ENCODE measurements at places on chromosomes 7 and 10.

DNA sequence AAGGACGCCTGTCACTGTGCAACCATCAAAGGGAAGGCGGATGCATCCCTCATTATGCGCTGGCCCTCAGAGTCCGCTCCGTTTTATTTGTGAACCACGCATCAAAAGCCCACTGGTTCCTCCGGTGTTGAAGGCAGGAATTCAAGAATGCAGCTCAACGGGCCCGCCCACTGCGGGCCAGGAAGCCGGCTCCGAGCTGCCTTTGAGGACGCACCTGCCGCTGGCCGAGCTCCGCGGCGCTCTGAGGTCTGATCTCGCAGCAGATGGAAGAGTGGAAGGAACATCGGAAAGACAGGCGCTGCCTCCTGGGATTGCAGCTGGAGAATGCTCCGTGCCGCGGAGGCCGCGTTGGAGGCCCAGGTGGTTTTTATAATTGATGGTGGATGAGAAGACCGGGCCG, 56.9 kb upstream of the ADGRA1 start:
- no peak for DNase-seq

- DNase-seq, result no peak
These were observed 88.4 kb downstream of the CARD11 start for GRCh38 chr7:2955269-2955668.

- no peak for DNase-seq
These were observed 15.4 kb downstream of the TAS2R41 start for GRCh38 chr7:143492799-143493739.

- no peak for DNase-seq
These were observed 756.3 kb downstream of the REEP3 start for GRCh38 chr10:64277536-64277935.

DNA sequence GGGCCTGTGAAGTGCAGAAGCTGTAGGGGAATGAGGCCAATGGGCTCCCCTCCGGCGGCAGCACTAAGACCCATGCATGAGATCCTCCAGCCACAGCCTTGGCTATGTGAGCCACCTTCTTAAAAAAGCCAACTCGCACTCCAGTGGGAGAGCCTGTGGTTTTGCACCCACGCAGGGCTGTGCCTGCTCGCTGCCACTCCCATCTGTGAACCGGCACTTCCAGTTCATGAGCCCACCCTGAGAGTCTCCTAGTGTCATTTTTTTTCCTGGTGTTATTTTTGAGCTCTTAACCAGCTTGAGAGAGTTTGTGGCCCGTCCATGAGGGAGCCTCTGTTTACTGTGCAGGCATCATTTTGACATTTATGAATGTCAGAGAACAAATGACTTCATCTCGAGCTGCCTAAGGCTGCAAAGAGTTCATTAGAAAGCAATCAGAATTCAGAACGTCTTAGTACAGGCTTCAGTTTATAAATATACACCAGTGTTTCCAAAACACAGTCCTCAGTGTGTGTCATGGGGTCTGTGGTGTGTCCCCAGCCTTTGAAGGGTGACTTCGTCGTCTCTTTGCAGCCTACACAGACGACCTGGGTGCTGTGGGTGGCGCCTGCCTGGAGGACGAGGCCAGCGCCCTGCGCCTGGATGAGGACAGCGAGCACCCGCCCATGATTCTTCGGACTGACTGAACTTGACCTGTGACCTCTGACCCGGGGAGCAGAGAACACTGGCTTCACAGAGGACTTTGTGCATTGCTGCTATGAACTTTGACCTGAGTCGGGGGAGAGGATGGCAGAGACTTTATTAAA, 40.4 kb downstream of the WIPI2 start:
- DNase-seq, result no peak

DNA sequence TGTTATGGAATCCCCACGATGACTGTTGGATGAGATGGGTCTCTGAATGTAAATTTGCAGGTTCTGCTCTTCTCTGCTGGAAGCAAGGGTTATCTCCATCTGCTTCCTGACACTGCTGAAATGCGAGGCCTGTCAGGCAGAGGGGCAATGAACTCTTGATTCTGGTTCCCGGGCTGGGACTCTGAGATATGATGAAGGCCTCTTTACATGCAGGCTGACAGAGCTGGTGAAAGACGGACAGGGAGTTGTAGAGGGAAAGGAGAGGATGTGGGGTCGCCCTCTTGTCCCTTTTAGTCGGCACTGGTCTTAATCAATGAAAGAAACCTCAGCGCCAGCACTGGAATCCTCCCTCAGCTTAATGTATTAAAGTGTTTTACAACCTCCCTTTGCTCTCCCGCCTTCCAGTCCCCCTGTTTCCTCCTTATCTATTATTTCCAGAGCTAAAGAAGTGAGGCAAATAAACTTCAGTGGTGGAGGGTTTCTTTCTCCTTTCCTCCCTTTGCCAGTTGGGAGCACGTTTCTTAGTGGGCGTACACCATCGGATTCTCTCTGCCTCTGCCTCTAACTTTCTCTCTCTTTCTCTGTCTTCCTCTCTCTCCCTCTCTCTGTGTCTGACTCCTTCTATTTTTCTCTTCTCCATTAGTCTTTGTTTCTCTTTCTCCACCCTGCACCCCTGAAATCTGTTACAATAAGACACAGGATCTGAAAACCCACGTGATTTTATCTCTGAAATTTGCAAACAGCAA, 145.6 kb downstream of the BAMBI start:
- DNase-seq, result no peak

GRCh38 chr10:79383974-79384606, 36.8 kb downstream of the PPIF start:
- DNase-seq, result no peak

- no peak for DNase-seq
These were observed 189.5 kb downstream of the REEP3 start for GRCh38 chr10:63710703-63711102.

DNA sequence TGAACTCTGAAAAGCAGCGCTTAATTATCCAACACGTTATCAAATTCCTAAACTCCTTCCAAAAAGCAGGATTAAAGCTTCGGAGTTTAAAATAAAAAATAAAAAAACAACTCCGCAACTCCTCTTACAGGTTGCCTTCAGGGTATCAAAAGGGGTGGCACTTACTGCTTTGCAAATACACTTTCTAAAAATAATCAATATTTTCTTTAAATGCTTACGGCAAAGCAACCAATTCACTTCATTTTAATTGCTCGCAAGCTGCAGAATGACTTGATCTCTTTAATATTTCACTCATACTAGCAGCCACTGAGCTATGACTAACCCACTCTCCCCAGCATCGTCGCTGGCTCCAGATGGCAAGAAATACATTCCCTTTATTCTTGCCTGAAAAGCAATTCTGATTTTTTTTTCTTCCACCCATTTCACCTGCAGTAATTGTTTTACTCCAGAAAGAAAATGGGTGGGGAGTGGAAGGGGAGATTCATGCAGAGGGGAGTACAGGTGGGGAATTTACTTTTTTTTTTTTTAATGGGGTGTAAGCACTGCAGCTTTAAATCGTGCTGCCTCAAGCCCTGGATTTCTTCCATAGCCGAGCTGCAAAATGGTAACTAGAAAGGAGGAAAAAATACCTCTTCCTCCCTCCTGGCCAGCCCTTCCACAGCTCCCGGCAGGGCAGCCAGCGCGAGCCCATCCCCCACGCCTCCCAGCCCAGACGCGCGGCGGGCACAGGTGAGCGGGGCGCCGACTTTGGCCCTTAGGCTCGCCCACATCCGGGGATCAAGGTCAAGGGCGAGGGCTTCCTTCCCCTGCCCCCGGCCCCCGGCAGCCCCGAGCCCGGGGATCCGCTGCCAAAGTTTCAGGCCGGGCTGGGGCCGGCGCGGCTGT, 54.2 kb upstream of the FHIP2A start:
- DNase-seq, result no peak

- no peak for DNase-seq
These were observed 191.8 kb upstream of the SEMA3C start for GRCh38 chr7:81110673-81111072.

DNA sequence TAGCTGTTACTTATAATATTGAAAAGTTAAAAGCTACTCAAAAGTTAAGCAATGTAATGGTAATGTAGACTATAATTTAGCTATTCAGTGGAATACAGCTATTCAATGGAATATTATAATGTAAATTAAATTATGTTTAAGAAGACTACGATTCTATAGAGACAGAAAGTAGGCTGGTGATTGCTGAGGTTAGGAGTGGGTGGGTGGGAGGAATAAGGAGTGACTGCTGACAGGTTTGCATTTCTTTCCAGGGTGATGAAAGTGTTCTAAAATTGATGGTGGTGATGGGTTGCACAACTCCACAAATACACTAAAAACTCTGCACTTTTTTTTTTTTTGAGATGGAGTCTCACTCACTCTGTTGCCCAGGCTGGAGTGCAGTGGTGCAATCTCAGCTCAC, 21.4 kb downstream of the DENND2A start:
- no peak for DNase-seq

- no peak for DNase-seq
These were observed 131.4 kb downstream of the ADAM12 start for GRCh38 chr10:126256864-126257263.

GRCh38 chr10:103852856-103853255, 2.5 kb downstream of the SH3PXD2A start:
- DNase-seq, result no peak

DNA sequence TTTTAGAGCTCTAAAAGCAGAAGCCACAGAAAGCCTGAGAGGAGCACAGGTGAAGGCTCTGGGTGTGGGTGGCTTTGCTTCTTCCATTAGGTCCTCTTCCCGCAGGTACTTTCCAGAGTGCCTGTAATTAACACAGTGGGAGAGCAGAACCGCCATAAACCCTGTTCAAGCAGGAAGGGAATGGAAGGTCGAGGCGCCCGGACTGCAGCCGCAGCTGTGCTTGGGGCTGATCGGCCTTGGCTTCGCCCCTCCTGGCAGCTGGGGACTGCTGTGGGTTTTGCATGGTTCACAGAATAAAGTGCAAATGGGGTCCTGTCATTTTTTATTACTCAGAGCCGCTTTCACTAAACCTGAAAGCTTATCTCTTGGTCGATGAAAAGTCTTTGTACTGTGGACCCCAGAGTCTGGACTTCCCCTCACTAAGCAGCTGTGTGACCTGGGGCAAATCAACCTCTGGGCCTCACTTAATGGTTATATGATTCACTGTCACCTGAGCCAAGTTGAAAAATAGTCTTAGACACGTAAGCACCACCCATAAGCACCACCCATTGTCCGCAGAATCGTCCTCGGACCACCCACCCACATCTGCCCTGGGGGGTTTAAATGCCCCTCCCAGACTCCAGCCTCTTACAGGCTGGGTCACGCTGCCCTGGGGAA, 100.9 kb downstream of the XRCC2 start:
- DNase-seq, result no peak

DNA sequence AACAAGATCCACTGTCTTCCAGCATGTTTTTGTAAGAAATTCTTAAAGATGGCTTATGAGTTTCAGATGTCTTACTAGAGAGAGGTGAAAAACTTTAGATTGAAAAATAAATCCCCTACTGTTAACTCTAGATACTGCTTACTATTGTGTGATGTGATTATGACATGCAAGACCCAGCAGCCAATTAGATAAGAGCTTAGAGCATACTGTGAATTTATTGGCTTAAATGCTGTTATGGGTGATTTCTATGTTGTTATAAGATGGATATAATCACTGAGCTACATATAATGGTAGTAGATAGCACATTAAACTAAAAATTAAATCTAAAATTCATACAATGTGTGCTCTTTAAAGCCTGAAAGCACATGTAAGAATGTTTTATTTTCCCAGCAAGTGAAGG, at the start of gene RNF133:
Gene RNF133, minus strand, starts transcription at position 101 of the 400 bp plus-strand sequence. CDS start 199 bp downstream, outside the sequence.
- no peak for DNase-seq

GRCh38 chr7:72098807-72099580, 313.1 kb downstream of the CALN1 start:
- no peak for DNase-seq

DNA sequence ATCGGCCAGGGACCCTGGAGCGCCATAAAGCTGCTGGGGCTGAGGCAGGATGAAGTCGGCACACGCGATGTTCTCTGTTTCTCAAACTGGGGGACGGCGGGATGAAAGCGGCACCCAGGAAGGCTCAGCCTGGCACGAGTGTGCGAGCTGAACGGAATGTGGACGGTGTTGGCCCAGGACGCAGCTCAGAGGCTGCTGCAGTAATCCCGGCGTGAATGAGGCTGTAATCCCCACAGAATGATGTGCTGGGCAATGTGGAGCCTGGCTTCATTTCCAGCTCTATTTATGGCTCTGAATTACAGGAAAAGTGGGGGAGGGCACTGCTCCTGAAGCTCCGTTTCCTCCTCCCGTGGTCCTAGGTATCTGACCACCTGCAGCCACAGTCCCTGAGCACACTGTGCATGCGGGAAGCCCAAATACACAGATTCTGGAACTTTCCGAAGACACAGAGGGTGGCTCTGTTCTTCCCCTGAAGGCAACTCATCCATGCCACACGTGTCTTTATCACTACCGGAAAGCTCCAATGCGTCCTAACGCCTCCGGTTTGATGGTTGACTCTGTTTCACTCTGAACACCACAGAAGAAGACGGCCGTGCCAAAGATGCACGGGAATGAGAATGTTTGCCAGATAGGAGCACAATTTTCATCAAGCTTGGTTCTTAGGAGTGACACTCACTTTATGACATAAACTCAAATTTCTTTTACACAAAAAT, 37.6 kb downstream of the KLF6 start:
- no peak for DNase-seq

DNA sequence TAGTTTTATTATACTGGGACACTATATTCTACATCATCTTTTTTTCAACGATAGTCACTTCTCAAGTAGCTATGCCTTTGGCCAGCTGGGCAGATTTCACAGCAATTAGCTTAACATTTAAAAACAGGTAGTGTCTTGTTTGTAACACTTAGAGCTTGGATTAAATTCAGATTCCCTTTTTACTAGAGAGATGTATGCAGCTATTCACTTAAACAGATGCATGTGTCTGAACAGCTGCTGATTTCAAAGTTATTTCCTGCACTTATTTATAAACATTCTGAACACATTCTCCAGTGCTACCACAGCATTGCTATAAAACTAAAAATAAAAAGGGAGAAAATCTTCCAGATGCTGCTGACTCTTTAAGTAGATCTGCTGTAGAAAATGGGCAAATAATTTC, 637.2 kb downstream of the POM121L12 start:
- DNase-seq, result no peak

GRCh38 chr10:121771966-121772365, 155.9 kb downstream of the ATE1 start:
- no peak for DNase-seq

GRCh38 chr7:114889646-114890285, 32.1 kb upstream of the MDFIC start:
- no peak for DNase-seq

DNA sequence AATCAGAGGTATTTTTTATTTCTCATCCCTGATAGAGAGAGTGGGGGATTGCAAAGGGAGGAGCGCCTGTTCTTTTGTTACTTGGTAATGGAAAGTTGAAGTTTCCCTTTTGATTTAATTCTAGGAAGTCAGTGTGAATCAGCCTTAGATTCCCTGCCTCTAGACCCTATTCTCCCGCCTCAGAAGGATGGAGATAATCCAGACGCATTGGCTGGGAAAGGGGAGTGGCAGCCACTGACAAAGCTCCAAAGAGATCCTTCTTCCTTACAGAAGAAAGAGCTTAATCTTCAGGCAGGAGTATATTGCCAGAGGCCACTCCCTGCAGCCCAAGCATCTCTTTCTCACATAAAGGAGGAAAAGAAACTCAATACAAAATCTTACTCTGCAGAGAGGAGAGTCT, 122.3 kb upstream of the GALNT17 start:
- DNase-seq, result no peak
